ENCODE measurements at places on chromosomes 4 and X. TPM values are rescaled to one million over a fixed set of nuclear protein-coding genes. Genes with fewer than 3 reads are reported as not detected.

GRCh38 chrX:48966796-48967579 lies 4.7 kb downstream of the KCND1 start:
- no peak for DNase-seq

GRCh38 chr4:15147714-15148113 lies 145.4 kb downstream of the CPEB2 start:
- DNase-seq = no peak

DNA sequence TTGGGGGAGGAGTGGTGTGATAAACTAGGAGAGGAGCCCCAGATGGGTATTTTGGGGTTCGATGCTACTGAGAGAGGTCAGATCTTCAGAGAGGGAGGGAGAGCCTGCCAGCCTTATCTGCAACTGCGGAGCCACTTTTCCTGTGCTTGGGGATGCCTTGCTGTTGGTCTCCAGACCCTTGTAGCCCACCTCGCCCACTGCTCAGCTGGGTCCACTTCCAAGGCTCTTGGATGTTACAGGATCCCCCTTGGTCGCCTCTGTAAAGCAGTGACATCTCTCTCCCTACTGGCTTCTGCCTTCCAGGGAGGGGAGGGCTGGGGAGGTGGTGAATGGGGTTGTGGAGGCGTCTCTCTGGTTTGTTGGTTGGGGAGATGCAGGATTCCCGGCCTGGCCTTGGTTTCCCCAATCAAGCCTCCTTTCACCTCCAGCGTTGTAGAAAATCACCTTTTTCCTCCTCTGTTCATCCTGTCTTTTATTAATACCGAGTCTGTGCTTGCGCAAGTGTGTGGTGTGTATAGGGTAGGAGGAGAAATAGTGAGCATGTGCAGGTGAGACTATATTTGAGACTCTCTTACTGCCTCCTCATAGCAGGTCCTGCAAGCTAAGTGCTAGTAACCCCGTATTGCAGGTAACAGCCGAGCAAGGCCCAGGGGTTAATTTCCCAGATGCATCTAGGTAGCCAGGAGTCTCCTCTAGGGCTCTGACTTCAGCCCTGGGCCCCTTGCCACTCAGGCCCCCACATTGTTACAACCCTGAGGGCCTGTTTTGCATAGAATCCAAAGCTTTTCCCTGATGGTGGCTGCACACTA lies 337.4 kb downstream of the ARHGAP10 start:
- DNase-seq = no peak

TMEM31 gene
- not detected for total RNA-seq

OPRPN gene
- total RNA-seq = not detected

PLP2 gene
- 50.4 TPM for total RNA-seq

Measured in activated naive CD8-positive, alpha-beta T cell treated with anti-CD3 and anti-CD28 coated beads, Interleukin-2, amount 10 ng/mL, durations not matched to agents 7 days and 5 days (primary cell).